ENCODE measurements at places on chromosomes 2 and 18.

- DNase-seq, result no peak
Observed at GRCh38 chr2:44459739-44460138, 98.0 kb downstream of the CAMKMT start.

DNA sequence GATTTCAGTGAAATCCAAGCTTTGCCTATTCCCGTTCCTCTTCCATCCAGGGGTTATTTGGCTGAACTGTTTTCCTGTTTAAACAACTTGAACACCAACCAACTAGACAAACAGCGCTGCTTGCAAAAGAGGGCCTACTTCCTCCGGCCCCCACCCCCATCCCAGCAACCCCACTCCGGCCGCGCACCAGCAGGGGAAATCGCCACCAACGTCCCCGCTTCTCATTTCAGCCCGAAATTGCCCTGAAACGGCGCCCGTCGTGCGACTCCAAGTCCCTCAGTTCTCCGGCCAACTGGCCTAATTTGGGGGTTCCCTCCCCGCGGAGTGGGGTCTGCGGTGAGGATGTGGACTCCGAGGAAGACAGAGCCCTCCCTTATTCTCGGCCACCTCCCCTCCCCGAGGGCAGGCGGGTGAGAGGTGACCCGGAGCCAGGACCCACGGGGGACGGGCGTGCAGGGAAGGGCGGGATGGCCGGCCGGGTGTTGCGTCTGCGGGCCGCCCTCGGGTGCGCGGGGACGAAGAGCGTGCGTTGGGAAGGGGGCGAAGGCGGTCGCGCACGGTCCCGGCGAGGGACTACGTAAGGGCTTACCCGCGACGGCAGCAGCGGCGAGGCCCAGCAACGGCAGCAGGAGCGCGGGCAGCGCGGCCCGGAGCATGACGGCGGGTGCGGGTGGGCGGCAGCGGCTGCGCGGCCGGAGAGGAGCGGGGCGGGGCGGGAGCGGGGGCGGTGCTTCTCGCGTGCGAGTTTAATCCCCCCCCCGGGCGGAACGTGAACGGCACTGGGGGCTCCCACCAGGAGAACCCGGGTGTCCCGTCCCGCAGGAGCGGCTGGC is at the start of gene CD302:
TSS of gene CD302 (minus strand) at position 666 of the 833 bp plus-strand sequence. CDS start at position 656, 10 bp downstream.
- DNase-seq, result peak; percentile 66

DNA sequence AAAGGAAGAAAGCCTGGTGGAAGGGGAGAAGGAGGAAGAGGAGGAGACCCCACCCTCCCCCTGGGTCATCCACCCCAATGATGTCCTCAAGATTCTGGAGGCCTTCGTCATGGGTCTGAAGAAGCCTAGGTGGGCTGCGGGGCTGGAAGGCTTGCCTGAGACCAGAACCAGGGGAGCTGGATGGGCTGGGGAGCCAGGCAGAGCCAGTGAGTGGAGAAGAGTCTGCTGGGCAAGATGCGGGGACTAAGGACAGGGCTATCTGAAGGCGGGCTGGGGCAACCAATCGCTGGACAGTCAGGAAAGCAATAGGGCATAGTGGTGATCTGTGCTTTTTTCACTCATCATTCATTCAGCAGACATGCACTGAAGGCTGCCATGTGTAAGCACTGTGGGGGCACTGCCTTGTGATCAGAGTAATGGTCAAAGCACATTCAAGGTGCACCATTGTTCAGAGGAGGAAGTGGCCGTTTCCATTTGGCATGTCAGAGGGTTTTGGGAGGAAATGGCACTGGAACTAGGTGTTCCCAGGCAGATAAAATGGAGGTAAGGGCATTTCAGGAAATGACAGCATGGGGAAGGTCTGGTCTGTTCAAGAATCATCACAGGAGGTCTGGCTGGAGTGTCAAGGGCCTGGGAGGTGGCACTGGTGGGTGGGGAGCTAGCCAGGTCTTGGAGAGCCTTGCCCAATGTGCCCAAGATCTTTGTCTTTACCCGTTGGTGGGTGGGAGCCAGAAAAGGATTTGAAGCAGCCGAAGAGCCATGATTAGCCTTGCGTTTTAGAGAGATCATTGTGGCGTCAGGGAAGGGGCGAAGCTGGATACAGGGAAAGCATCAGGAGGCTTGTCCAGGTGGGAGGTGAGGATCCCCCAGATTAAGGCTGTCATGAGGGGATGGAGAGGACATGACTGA is 24.2 kb downstream of the OTOF start:
- no peak for DNase-seq

- DNase-seq, result no peak
Observed at GRCh38 chr2:180934911-180935310, 45.5 kb upstream of the UBE2E3 start.

- DNase-seq, result no peak
Observed at GRCh38 chr2:164388511-164388910, 232.8 kb downstream of the GRB14 start.

DNA sequence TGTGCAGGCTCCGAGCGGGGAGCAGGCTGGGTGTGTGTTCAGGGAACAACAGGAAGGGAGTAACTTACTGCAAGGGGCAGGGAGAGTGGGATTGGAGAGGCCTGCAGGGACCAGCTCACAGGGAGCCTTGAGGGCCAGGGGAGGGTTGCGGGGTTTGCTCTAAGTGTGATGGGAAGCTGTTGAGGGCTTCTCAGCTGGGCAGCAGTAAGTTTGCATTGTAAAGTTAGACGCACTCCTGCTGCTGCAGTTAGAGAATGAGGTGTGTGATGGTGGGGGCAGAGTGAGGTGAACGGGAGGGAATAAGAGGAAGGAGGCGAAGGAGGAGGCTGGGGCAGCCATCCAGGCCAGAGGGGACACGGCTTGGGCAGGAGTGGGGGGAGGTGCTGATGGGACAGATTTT is 53.4 kb downstream of the BOLA3 start:
- DNase-seq, result no peak

DNA sequence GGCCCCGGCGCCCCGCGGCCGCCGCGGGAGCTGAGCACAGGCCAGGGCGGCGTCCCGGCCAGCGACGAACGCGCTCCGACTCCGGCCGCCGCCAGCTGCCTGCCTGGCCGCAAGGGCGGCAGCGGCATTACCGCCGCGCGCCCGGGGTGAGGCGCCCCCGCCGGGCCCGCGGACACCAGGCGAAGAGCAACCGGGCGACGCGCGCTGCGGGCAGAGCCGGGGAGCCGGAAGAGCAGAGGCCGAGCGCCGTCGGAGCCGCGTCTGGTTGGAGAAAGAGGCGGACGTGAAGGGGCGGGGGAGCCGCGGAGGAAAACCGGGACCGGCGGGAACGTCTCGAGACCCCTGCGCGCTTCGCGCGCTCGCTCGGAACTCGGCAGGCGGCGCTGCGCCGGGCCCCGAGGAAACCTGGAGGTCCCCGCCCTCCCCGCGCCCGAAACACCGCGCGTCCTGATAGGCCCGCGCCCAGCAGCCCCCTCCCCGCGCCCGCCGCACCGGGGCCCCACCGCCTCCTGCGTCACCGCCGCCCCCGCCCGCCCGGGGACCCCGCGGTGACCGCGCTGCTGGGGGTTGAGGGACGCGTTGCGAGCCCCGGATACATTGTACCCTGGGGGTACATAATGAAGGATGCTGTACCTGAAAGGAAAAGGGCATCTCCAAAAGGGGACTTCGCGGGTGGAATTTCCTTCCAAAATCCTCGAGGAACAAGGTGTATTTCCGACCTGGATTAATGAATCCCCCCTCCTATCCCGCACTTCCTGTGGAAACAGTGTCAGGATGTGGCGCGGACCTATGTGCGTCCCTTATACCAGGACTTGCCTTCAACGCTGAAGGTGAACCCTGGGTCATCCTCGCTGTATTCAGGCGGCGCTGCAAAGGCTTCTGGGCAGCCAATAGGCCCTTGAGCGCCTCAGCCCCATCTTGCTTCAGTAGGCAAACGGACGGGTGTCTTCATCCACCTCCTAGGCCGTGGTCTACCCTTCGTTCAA is 1.0 kb upstream of the B4GALT6 start:
- peak; percentile 77 for DNase-seq

Measured in stimulated activated CD4-positive, alpha-beta T cell treated with anti-CD3 and anti-CD28 coated beads, Interleukin-15, amount 100 ng/mL, for 24 hours (primary cell).